Cerebellar nuclear complex (tissue), 1 donor: ENCODE measurements at places on chromosomes 1 and 21.

GRCh38 chr1:237903961-237904360, 13.2 kb upstream of the ZP4 start:
- DNase-seq = no peak

- DNase-seq = no peak
These were observed 34.3 kb upstream of the PSMG1 start for GRCh38 chr21:39217356-39218081.

DNA sequence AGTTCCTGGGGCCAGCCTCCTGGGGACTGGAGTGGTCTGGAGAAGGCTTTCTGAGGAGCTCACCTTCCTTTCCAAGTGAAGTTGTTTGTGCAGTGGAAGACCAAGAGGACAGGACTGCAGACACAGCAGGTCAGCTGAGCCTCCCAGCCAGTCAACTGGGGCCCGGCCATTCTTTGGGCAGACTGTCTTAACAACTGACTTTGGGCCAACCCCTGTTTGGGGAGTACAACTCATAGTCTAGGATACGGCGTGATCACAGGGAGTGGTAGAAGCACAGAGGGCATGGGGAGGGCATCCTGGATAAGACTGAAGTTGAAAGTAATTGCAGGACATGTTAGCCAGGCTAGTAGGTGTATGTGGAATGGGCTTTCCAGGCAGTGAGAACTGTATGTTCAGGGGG, 50.3 kb downstream of the PGM1 start:
- DNase-seq = no peak

- peak; percentile 83 for DNase-seq
These were observed 858.7 kb downstream of the USP25 start for GRCh38 chr21:16588433-16588860.

DNA sequence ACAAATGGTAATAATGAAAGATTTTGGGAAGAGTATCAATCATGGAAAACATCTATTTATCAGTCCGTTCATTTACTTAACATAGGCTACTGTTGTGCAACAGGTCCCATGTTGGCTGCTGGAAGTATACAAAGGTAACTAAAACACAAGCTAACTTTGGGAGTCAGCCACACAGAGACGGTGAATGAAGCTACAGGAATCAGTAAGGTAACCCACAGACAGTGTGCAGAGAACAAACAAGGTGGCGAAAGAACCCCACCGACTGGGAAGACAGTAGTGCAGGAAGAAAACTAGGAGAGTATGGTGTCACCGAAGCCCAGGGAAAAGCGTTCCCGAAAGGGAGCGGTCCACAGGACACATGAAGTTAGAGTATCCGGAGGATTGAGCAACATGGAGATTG, 342.3 kb downstream of the SMYD3 start:
- DNase-seq = no peak

DNA sequence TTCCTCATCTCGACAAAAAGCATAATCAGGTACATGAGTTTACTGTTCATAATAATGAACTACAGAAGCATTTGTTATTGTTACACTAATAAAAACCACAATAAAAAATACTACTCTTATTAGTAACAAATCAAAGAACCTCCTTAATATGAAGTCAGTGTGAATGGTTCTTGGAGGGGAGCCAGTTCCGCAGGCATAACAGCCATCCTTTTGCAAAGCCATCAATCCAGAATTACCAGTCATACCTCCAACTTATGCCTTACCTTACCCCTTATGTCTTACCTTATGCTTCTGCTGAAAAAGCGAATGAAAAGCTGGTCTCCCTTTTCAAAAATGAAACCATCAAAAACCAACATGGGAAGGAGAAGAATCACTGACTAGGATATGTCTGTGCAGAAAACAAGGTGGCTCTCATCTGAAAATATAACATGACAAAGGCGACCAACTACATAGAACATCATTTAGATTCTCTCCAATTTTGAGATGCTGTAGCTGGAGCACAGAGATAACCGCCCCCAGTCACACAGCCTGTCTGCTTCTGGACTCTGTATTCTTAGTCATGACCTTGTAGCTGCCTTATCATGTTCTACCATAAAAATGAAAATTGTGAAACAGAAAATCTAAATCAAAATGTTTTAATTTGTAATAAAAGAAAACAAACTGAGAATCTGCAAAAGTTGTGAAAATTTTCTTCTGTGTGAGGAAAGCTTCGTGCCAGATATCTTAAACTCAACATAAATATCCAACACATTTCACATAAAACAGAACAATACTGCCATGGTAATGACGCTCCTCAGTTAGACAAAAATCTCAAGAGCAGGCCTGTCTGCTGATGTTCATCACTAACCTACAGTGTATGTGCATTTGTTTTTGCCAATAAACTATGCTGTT, 438.2 kb downstream of the SMYD3 start:
- no peak for DNase-seq

- DNase-seq = no peak
These were observed 3.6 kb downstream of the SKI start for GRCh38 chr1:2231532-2232254.

DNA sequence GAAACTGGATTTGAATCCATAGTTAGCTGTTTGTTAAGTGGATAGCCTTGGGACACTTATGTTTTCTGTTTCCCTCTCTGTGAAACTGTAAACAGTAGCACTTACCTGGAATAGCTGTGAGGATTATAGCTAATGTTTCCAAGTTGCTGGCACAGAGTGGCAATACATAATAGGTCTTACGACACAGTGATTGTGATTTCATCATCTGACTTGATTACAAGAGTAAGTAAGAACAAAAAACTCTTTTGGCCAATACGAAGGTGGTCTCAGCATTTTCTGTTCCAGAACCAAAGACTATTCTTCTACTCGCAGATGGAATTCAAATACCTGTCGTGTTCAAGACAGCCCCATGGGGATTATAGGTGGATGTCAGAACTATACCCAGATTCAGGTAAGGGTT, 2.1 kb downstream of the C8B start:
- no peak for DNase-seq

GRCh38 chr1:212104586-212105325, 69.2 kb downstream of the DTL start:
- no peak for DNase-seq

- DNase-seq = no peak
These were observed 12.5 kb downstream of the S100A7A start for GRCh38 chr1:153428791-153429190.

DNA sequence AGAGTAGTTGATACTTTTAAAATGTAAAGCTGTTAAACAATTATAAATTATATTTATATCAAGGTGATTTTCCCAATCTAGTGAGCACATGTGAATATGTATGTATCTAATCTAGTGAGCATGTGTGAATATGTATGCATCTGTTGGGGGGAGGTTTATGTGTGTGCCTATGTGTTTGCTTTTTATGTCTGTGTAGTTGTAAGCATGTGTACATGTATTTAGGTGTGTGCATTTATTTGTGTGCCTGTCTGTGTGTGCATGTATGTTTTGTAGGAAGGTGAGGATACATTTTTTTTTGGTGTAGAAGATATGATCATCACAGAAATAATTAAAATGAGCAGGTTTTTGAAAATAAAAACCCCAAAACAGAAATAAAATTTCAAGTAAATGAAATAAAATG, 318.9 kb upstream of the CHRM3 start:
- DNase-seq = no peak

GRCh38 chr1:69700770-69701169, 133.0 kb downstream of the LRRC7 start:
- no peak for DNase-seq

DNA sequence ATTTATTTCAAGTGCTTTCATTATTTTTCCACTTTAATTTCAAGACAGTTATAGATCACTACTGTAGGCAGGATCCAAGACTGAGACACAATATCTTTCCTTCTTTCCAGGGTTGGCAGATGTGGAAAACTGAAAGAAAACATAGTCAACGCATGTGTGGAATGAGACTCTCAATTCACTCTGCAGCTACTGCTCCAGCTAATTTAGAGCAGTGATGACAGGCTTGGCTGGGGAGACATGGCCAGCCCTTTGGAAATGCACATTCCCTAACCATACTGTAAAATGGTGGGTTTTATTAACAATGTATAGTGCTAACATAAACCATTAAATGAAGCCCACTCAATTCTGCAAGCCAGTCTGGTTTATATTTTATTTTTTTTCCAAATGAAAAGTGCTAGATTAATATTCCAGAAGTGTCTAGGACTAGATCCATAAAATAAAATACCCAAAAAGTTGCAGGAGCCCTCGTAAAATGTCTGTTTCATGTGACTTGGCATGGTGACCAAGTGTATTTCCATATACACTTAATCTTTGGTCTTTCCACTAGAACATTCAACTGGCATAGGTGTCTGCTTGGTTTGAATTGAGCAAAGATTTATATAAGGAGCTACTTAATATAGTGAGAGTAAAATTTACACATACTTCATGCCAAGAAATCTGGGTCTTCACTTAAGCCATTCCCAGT, 32.9 kb downstream of the COL11A1 start:
- no peak for DNase-seq

GRCh38 chr1:209647156-209647555, 5.1 kb downstream of the LAMB3 start:
- no peak for DNase-seq

DNA sequence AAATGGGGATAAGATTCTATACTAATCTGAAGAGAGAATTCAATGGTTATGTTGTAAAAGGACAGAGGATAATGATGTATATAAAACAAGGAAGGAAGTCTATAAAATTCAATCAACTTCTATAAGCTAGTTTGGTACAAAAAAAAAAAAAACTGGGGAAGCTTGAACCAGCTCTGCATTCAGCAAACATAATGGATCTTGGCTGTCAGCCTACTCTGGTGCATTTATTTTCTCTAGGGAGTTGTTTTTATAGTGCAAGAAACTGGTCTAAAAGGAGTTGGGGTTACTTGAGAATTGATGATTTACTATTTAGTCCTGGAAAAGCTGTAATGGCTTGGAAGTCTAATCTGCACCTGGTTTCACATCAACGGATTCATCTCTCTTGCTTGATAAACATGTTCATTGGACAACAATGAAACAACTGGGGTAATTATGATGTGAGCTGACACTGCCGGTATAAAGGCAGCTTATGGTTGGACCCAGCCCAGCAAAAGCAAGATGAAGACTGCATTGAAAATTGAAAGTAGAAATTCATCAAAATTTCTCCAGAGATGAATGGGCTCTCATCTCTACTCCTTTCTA, 199.4 kb upstream of the NRIP1 start:
- DNase-seq = no peak

- DNase-seq = no peak
These were observed 32.9 kb upstream of the ZC3H12A start for GRCh38 chr1:37441490-37441889.

DNA sequence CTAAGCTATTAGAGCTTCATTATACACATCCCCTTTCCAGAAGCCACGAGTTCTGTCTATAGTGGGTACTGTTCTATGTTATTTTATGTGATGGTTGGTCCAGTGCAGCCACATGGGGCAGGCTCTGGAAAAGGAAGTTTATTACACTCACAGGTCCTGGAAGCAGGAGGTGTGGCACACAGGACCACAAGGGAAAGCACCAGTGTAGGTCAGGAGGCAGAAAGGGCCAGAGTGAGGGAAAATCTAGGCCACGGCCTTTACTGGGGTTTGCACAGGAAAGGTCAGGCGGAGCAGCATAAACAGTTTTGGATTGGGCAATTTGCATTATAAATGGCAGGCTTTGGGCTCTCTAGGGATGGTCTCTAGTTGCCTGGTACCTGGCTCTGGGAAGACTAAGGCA, 21.8 kb upstream of the CNIH3 start:
- no peak for DNase-seq

DNA sequence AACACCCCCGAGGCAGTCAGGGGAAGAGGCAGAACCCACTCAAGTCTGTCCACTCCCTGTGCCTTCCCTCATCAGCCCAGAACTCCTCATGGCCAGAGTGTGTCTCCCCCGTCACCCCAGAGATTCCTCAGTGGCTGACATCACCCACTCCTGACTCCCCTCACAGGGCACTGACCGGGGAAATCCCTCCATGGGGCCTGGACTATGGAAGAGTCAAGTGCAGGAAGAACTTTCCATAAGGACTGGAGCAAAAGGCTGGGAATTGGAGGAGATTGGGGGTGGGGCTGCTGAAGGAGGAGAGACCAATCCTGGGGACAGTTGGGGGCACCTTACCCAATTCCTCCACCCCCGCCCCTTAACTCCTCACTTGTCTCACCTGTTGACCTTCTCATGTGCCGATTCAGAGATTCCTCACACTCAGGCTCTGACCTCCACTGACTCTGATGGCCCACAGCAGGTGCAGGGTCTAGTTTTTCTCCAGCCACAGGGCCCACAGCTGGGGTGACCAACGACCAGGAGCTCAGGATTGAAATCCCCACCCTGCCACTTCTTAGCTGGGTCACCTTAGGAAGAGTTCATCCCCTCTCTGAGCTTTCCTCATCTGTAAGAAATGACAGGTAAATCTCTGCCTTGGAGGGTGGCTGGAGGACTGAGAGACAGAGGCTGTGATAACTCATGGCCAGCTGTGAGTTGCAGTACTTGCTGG, 481 bp upstream of the EXTL1 start:
- DNase-seq = no peak

- no peak for DNase-seq
These were observed 58.9 kb upstream of the RCOR3 start for GRCh38 chr1:211200311-211200710.

- no peak for DNase-seq
These were observed 5.1 kb upstream of the ENAH start for GRCh38 chr1:225658041-225658440.

GRCh38 chr1:43841321-43842174, 92.1 kb upstream of the ARTN start:
- DNase-seq = no peak

- no peak for DNase-seq
These were observed 13.9 kb downstream of the SERTAD4 start for GRCh38 chr1:210246447-210246846.

- DNase-seq = peak; percentile 18
These were observed 22.7 kb upstream of the IFNGR2 start for GRCh38 chr21:33380483-33380998.

- DNase-seq = no peak
These were observed 188.4 kb upstream of the DMRTA2 start for GRCh38 chr1:50611675-50612074.

- DNase-seq = no peak
These were observed 308.9 kb upstream of the RUNX1 start for GRCh38 chr21:35358008-35358407.

- DNase-seq = no peak
These were observed 94.5 kb upstream of the TSPAN2 start for GRCh38 chr1:115183721-115184259.

DNA sequence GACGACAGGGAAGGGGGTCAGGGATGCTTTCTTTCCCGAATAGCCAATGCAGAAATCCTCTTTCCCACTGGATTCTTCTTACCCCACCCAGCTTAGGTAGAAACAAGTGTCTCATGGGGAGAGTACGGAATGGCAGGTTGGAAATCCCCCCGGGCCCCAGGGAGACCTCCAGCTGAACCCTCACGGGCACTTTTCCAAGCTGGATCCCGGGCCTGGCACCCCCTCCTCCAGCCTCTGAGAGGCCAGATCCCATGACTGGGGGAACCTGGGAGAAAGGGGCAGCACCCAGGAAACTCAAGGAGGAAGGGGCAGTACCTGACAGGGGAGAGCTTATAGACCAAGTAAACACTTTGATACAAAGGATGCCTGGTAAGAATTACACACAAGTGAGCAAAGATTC, 1.3 kb downstream of the PKP1 start:
- DNase-seq = no peak

- no peak for DNase-seq
These were observed 29.8 kb downstream of the SHISAL2A start for GRCh38 chr1:52662645-52663313.
